ENCODE measurements at places on chromosomes 2 and 18.

DNA sequence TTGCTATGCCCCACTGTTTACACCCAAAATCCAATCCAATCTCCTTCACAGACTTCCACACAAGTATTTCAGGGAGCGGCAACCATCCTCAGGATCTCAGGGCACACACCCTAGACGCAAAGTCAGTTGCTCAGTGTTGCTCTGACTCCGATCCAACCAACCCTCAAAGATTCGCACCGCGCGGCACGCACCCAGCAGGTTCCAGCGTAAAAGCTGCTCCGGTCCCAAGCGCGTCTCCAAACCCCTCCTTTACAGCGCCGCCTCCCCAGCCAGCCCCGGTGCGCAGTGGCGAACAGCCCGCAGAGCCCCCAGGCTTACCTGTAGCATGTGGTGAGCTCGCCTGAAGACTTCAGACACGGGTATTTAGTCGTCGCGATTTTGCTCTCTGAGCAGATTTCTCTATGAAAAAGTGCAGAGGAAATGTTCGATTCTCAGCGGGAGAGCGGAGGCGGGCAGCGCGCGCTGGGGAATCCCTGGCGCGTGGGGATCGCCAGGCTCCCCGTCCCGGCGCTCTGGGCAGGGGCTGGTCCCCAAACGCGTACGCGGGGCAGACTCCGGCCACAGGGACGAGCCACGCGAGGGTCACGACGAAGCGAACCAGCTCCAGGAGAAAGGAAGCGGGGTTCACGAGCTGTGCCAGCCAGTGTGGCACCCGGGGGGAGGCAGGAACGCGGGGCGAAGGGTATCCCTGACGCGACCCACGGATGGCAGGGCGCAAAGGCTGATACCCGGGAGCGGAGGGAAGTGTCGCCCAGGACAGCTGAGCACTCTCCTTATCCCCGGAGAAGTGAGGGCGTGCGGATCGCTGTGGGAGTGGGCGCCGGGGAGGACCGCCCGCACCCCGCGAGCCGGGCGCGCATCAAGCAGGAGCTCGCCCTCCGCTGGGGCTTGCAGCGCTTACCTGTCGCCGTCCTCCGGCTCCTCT is 650 bp downstream of the CCBE1 start:
- DNase-seq = no peak

GRCh38 chr2:120493231-120493630 is 147.3 kb downstream of the INHBB start:
- DNase-seq = no peak

DNA sequence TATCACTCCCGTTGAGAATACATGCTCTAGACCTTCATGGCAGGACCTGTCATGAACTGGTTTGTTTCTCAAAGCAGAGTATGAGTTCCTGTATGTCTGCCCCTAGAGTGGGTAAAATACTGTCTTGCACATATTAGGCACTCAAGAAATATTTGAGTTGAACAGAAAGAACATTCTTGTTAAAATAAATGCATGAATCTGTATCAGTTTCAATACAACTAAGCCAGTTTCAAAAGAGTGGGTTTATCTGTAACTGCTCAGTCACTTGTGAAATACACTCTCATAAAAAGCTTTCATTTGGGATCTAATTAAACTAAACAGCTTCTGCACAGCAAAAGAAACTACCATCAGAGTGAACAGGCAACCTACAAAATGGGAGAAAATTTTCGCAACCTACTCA is 69.2 kb downstream of the RFTN2 start:
- no peak for DNase-seq

DNA sequence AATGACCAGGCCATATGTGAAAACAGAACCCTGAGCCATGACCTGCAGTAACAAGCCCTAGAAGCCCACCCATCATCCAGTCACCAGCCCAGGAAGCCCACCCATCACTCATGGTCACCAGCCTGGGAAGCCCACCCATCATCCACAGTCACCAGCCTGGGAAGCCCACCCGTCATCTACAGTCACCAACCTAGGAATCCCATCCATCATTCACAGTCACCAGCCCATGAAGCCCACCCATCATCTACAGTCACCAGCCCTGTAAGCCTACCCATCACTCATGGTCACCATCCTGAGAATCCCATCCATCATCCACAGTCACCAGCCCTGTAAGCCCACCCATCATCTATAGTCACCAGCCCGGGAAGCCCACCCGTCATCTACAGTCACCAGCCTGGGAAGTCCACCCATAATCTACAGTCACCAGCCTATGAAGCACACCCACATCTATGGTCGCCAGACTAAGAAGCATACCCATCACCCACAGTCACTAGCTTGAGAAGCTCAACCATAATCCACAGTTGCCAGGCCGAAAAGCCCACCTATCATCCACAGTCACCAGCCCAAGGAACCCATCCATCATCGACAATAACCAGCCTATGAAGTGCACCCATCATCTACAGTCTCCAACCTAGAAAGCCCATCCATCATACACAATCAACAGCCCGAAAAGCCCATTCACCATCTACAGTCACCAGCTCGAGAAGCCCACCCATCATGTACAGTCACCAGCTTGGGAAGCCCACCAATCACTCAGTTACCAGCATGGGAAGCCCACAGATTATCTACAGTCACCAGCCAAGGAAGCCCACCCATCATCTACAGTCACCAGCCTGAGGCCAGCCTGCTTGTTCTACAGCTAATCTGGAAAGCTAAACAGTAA is 91.9 kb downstream of the TWIST2 start:
- DNase-seq = no peak

GRCh38 chr18:31943878-31944816 is 1.2 kb upstream of the TRAPPC8 start:
- DNase-seq = no peak

- DNase-seq = no peak
Measured at GRCh38 chr2:236178890-236179235, 10.7 kb upstream of the GBX2 start.

DNA sequence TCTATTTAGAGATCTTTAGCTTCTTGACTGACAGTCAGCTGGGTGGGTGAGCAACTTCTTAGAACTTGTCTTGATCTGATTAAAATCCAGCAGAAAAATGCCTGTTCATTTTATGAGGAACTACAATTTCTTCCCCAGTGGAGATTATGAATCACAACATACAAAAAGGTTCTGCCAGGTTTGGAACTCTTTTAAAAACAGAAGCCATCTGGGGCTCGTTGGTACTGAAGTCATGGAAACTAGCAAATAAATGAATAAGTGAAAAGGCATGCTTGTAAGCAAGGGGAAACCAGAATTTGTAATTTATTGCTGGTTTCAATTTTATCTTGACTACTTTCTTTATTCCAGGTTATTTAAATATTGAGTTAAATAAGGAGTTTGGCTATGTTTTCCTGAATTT is 767.4 kb downstream of the MBD2 start:
- DNase-seq = no peak
